ENCODE measurements at places on chromosomes 6 and 20.
A peak's percentile ranks its signal among the peaks of the same experiment; 100 is the strongest.

DNA sequence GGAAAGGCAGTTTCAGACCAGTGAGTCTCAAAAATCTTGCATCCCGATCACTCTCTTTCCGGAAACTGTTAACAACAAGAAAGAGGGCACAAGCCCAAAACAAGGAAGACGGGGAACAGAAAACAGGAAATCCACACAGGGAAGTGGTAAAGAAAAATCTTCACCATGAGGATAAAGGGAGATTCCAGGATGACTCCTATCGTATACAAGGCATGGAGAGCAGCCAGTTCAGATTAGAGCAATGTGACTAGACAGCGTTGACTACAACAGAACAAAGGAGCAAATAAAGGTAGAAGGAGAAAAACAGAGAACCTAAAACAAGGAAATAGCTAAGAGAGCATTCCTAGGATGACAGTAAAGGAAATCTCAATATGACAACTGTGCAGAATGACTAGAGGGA lies 26.5 kb downstream of the VNN1 start:
- no peak for DNase-seq

DNA sequence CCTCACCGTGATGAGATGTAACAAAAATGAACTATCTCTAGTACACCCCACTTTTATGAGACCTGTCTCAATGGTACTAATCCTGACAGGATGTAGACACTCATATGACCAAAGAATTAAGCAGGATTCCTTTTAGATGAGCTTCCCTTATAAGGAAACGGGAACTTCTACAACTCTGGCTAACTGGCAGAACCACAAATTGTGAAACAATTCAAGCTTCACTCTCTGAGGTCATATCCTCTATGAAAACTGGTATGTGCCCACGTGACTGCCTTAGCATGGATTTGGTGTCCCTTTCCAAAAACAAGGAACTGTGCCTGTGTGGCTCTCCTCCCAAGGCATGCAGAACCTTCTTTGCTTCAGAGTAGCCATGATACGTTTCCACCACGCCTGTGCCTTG lies 14.1 kb upstream of the CPNE5 start:
- no peak for DNase-seq

DNA sequence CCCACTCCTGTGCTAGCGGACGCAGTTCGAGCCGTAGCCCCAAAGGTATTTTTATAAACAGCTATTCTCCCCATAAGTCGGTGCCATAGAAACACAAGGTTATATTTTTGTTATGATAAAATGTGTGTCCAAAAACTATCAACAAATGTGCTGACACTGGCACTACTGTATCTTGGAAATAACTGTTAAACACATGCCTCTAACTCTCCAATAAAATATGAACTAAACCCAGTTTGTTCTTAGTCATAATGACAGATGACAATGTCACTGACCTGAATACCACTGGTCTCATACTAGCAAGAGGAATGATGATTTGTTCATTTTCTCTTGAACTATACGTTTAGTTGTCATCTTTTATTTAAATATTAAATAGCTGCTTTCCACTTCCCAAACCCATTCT lies 51.4 kb upstream of the NUP153 start:
- no peak for DNase-seq

DNA sequence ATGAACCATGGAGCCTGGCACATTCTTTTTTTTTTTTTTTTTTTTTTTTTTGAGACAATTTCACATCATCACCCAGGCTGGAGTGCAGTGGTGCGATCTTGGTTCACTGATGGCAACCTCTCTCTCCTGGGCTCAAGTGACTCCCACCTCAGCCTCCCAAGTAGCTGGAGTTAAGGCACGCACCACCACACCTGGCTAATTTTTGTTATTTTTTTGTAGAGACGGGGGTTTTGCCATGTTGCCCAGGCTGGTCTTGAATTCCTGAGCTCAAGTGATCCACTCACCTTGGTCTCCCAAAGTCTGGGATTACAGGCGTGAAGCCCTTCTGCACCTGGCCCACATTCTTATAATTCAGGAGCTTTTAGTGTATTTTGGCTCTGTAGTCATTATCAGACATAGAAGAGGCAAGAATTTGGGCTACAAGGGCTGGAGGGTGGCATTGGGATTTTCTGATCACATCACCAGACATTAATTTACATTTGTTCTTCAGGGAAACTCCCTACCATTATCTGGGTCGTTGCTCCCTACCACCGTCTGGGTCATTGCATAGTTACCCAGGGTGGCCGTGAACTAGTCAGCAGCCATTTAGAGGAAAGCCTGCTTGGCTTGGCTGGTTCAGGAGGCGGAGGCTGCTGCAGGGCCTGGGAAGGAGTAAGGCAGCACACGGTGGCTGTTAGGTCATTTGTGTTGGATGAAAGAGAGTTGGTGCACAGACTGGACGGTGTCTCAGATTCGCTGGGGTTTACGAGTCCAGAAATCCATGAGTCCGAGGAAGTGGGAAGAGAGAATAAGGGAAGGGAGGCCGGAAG lies 17.6 kb downstream of the ARID1B start:
- DNase-seq, result no peak

- DNase-seq, result peak; percentile 74
Observed at GRCh38 chr20:22507240-22507961, 77.0 kb downstream of the FOXA2 start.

DNA sequence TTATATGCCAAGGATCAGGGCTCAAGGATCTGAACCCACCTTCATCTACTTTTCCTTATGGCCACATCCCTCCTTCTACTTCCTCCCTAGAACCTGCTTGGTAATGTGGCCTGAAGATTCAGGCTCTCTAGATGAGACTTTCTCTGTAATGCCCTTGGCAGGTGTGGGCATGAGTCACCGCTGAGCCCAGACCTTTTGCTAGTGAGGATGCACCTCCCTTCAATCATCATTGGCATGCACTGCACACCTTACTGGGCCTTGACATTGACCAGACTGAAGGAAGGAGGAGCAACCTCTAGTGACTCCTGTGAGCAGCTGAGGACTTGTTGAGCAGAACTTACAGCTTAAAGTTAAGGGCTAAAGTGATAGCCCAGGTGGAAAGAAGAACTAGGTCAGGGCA lies 405.3 kb downstream of the MAFB start:
- DNase-seq, result peak; percentile 2

DNA sequence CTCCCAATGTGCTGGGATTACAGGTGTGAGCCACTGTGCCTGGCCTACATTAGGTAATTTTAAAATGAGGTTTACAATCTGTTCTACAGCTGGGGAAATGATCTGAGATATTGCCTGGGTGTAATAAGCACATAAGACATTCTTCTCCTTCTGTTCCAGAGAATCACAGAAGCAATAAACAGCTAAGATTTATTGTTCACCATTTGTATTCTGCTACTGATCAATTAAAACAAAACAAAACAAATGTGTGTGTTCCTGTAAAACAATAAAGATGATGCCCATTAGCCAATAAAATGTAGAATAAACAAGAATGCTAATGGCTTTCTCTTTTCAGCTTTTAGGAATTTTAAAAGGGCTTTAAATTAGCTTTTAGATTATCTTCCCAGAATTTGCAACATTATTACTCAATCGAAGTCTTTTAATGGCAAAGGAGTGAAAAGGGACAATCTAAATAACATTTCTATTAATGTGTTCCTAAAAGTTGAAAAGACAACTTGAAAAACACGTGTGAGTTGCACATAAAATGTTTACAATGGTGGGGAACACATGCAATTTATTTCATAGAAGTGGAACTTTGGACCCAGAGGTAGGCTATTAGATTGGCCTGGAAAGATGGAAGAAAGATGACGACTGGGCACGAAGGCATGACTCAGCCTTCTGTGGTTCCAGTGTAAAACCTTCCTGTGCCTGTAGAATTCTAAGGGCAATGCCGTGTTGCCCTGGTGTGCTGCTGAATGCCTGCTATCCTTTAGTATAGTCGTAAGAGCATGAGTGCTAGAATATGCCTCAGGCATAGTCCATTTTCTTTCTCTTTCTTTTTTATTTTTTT lies 29.0 kb upstream of the DEK start:
- peak; percentile 25 for DNase-seq

DNA sequence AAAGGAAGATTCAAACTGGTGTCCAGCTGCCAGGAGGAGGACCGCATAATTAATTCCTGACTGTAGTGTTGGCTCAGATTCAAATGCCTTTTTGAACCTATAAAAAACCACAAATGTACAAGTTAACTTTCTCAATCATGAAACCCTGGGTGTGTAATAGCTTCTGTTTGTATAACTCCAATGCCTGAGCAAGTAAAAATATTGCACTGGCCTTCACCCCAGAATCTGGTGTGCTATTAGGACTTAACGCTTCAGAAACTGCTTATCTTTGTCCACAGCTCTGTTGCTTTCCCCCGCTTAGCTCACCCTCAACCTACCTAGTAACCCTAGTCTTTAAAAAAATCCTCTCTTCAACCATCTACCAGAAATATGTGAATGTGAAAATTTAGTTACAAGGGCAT lies 119.1 kb upstream of the MAP7 start:
- peak; percentile 69 for DNase-seq

DNA sequence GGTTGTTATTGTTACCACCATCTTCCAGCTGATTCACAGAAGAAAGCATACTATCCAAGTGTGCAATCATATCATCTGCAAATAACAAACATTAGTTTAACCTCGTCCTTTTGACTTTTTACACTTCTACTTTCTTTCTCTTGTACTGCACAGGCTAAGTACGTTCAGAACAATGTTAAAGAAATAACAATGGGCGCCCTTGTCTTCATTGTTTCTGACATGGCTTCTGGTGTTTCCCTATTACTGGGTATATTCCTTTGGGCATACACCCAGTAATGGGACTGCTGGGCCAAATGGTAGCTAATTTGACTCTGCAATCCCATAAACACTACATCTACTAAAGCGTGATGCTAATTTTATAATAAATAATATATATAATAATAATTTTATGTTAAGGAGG lies 146.7 kb downstream of the GJA10 start:
- no peak for DNase-seq

DNA sequence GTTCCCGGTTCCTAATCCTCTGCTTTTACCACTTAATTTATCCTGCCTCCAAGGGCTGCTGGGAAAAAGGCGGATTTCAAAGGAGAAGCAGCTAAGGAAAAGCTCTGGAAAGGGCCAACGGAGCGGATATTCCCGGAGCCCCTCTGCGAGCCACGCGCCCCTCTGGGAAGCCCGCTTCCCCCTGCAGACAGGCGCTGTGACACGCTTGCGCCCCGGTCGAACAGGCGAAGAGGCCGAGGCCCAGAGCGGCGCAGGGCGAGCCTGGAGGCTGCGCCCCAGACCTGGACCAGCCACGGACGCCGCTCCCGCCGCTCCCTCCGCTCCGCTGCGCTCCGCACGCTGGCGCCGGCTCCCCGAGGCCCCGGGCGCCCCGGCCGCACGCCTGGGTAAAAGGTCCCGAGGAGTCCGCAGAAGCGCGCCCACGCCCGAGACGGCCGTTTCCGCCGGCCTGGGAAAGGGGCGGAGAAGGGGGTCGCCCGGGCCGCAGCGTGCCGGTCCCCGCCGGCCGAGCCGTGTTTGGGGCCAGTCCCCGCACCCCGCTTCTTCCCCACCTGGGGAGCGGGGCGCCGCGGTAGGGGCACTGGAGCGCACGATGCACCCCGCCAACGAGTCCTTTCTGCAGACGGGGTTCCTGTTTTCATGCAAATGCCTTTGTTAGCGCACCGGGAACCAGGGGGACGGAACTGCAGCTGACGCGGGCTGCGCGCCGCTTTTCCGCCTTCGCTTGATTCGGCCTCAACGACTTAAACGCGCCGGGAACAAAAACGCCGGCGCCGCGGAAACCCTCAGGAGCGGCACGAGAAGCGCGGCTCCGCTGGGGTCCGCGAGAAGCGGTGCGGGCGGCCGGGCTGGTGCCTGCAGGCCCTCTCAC lies 91.9 kb upstream of the SIRPA start:
- DNase-seq, result peak; percentile 82
